CD4-positive, alpha-beta T cell treated with Interleukin-6 for 4 hours (primary cell): ENCODE measurements at places on chromosomes 11 and 22.
A peak's percentile ranks its signal among the peaks of the same experiment; 100 is the strongest.

GRCh38 chr22:49676230-49676629 lies 151.4 kb downstream of the BRD1 start:
- no peak for DNase-seq

- no peak for DNase-seq
These were observed 97.4 kb downstream of the CHST1 start for GRCh38 chr11:45568049-45568448.

DNA sequence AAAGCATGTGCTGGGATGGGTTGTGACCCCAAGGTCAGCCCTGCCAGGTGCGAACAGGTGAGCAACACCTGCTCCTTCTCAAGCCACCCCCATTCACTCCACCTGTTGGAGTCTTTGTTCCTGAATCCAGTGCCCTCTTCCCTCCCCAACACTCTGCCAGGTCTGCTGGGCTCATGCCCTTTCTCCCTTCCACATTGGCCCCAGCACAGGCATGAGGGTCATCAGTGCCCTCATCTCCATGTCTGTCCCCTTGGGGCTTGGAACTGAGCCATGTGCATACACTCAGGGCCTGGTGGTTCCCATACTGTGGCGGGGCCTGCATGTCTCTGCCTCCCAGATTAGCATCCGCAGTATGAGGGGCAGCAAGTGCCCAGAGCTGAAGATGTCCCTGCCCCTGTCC lies 19.1 kb downstream of the RFPL2 start:
- no peak for DNase-seq

GRCh38 chr22:16601437-16602223 lies 9.0 kb upstream of the CCT8L2 start:
- peak; percentile 2 for DNase-seq

DNA sequence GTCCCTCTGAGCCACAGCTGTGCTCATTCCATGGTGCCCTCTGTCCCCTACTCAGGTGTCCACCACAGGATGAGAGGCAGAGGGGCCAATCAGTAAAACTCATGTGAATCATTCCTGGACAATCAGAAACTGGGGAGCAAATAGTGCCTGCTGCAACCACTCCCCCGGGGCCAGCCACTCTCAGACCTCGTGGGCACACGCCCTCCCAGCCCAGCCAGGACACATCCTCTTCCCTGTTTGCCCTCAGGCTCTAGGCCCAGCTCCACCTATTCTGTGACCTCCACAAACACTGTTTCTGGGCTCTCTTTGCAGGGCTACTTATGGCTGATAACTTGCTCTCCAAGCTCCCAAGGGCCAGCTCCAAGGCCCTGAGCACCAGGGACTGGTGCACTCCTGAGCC lies 14.0 kb upstream of the KCTD14 start:
- no peak for DNase-seq

- no peak for DNase-seq
These were observed 98.8 kb downstream of the MPPED2 start for GRCh38 chr11:30487200-30487898.

DNA sequence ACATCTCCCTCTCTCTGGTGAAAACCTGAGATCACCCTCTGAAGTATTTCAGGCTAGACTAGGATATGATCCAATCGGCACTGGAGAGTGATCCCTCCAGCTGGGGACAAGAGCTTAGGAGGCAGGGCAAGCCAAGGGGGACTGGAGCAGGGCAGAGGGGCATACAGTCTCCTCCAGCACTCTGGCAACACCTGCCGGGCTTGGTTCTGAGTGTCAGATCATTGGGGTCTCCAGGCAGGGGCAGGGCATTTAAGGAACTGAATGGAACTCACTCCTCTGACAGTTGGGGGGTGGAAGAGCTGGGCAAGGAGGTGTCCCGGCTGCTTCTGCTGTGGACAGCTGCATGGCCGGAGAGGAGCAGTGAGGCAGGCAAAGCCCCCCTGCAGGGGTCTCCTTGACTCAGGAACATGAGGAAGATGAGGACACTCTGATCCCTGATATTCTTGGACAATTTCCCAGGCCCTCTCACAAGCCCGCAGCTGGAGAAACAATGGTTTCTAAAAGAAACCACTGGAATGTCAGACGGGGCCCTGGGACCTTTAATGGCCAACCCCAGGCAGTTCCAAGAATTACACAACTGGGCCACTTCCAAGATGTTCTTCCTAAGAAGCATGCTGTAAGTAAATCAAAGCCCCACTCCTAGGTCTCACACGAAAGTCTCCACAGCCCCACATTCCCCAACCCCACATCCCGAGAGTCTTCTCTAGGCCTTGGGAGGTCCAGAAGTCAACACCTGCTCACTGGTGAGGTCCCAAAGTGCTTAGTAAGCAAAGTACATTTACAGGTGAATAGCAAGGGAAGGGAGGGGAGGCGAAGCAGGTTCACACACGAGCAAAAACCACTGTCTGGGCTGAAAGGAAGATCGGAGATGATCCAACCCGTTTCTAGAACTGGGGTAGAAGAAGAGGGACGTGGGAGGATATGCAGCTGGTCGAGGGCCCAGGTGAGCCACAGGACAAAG lies 1.2 kb upstream of the CCDC86 start:
- no peak for DNase-seq

- no peak for DNase-seq
These were observed 34.3 kb upstream of the MPPED1 start for GRCh38 chr22:43377548-43377895.

GRCh38 chr11:110184456-110184855 lies 91.3 kb downstream of the ZC3H12C start:
- no peak for DNase-seq

DNA sequence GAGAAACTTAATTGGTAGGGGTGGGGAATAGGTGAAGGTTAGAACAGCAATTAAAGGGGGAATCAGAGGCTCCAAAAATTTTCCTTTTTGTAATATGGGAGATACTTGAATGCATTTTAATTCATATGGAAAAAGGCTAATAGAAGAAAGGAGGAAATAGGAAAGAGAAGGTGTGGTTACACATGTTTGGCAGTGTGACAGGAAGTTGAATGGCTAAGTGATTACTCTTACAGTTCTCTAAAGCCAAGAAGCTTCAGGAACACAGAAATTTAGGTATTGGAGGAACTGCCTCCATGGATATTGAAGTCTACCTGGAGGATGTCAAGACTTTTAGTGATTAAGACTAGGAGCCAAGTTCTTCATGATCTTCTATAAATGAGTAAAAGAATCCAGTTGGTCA lies 6.3 kb downstream of the NXPE2 start:
- no peak for DNase-seq

GRCh38 chr11:68115285-68115684 lies 5.9 kb downstream of the CHKA start:
- no peak for DNase-seq

GRCh38 chr11:62542750-62543567 lies 3.6 kb downstream of the AHNAK start:
- DNase-seq, result peak; percentile 75

GRCh38 chr11:67630943-67631331 lies 1.2 kb upstream of the NUDT8 start:
- DNase-seq, result no peak

- no peak for DNase-seq
These were observed 33.1 kb upstream of the ETS1 start for GRCh38 chr11:128620309-128621100.

- DNase-seq, result no peak
These were observed 76.8 kb upstream of the CCND1 start for GRCh38 chr11:69563946-69564775.

GRCh38 chr11:20243974-20244373 lies 83.7 kb upstream of the DBX1 start:
- DNase-seq, result no peak

GRCh38 chr11:73087730-73088129 lies 54.4 kb downstream of the FCHSD2 start:
- DNase-seq, result no peak

DNA sequence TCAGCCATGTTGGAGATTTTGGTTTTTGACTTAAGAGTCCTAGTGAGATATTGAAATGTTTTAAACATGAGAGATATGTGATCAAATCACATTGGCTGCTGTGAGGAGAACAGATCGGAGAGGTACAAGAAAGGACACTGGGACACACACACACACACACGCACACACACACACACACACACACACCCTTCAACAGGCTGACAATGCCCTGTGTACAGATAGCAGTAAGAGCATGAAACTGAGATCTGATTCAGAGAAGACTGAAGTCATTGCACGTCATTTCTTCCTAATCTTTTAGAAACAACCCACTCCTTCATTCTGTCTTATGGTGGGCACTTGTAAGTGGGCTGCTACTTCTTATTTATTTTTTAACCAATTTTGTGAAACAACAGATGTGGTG lies 200.5 kb upstream of the E2F8 start:
- no peak for DNase-seq

DNA sequence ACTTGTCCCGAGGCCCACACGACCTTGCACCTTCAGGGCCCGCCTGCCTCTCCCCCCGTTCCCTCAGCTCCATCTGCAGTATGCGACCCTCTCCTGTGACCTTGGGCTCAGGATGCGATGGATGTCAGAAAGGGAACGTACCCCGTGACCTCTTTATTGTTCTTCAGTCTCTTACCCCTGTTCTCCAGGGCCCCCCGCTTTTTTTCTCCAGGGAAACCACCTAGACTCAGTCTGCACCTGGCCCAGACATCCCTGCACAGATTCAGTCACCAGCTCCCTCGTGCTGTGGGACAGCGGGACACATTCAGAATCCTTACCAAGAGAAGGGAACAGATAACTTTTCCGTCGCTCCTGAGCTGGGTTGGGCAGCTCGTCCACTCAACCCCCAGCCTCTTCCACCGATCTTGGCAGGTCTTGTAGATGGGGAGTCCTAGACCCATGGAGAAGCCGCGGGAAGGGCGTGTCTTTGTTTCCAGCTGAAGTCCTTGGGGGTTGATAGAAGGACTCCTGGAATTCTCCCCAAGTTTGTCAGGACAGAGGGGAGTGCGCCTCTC lies 1.4 kb upstream of the PHOX2A start:
- DNase-seq, result no peak

GRCh38 chr11:16149476-16149875 lies 206.9 kb downstream of the SOX6 start:
- DNase-seq, result no peak

DNA sequence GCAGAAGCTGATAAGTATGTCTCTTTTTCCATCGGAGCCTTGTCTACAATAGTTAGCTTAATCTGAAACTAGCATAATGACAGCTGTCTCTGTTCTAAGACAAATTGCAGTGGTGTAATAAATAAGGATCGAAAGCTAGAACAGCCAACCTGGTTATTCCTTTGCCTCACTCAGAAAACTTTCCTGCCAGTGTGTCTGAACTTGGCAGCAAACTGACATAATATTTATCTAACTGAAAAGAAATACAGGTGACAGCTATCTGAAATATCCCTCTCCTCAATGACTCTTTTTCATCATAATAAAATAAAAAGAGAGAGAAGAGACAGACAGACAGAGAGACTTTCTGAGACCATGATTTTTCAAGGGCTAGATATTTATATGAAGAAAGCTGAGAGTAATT lies 642.5 kb downstream of the LRRC4C start:
- no peak for DNase-seq

GRCh38 chr22:36773935-36774334 lies 2.0 kb downstream of the IFT27 start:
- DNase-seq, result no peak

GRCh38 chr22:46959369-46959768 lies 196.9 kb downstream of the TBC1D22A start:
- no peak for DNase-seq

DNA sequence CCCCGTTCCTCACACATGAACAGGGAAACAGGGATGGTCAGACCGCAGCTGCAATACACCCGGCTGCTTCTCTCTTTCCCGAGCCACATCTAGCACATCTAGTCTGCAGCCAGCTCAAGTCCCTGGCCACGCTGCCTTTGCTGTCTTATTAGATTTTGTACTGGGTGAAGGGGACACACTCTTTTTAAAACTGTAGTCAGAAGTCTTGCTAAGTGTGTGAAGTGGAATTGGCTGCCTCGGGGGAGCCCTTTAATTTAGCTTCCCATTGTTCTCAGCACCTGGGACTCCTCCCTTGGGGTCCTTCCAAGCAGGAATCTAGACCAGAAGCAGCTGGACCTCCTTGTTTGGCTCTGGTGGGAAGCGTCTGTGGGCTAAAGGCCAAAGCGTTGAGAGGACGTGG lies 420.0 kb downstream of the CTTN start:
- DNase-seq, result no peak

- DNase-seq, result no peak
These were observed 25.4 kb downstream of the LRRC55 start for GRCh38 chr11:57207168-57207567.

- no peak for DNase-seq
These were observed 38.6 kb downstream of the PACSIN2 start for GRCh38 chr22:42976217-42976933.

- peak; percentile 46 for DNase-seq
These were observed 35.8 kb downstream of the MAML2 start for GRCh38 chr11:96306933-96307775.

- no peak for DNase-seq
These were observed 24.9 kb downstream of the DDX6 start for GRCh38 chr11:118766035-118766434.

DNA sequence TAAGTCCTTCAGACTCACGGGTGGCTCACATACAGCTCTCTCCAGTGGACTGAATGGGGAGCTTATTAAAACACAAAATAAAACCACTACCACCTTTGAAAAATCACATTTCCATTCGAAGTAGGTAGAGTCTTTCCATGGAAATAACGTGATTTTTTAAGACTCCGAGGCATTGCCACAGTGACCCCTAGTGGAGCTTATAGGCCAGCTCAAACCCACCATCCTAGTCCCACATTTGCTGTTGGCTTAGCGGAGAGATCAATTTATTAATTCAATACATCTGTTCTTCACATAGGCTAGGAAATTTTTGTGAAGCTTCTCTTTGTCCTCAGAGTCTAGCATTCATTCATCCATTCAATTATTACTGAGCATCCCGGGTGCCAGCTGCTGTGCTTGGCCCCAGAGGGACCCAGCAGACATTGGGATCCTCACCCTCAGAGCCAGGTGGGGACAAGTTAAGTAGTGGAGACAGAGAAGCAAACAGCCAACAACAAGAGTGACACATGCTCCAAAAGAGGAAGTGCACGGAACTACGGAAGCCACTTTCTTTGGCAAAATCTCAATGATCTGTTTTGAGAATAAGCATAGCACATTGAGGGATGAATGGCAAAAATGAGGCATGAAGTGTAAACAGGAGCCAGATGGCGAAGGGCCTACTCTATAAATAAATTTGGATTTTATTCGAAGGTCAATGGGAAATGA lies 10.2 kb upstream of the P4HA3 start:
- peak; percentile 18 for DNase-seq
